Motor neuron (in vitro differentiated cells): ENCODE measurements at places on chromosomes 16 and 17. TPM values are rescaled to one million over a fixed set of nuclear protein-coding genes. Genes with fewer than 3 reads are reported as not detected.

DNA sequence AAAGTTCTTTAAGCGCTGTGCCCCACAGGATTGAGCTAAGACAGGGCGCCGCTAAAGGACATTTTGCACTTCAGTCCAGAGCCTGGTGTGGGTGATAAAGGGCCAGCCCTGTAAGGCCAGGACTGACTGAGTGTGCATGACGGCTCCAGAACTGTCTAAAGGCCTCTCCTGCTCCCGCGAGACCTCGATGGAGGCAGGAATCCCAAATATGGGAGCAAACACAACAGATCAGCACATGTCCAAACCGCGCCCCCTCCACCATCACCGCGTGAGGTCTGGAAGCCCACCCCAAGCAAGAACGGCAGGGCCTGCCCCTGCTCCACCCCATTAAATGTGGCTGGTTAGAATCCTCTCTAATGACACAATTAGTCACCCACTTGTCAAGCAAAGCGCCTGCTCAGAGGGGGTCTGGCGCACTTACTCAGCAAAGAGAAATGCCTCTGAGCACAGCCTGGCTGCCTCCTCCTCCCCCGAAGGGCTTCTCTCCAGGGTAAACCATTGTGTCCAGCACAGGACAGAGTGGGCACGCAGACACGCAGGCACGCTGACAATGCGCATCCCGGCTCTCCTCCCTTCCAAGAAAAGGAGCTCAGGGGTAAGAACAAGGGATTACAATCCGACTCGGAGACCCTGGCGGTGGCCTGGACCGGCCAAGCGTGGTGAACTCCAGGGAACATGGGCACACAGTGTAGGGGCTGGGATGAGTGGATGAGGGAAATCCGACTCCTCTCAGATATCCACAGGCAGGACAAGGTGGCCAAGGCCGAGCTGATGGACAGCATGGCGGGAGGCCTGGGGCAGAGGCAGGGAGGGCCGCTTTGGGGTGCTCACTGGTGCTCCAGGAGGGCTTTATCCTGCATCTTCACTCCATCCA is 1.5 kb downstream of the MXRA7 start:
- peak; percentile 68 for ATAC-seq

GRCh38 chr17:58229881-58230280 is 8.5 kb upstream of the LPO start:
- ATAC-seq = no peak

- ATAC-seq = peak; percentile 62
These were observed 47.1 kb downstream of the VMP1 start for GRCh38 chr17:59754552-59754951.

DNA sequence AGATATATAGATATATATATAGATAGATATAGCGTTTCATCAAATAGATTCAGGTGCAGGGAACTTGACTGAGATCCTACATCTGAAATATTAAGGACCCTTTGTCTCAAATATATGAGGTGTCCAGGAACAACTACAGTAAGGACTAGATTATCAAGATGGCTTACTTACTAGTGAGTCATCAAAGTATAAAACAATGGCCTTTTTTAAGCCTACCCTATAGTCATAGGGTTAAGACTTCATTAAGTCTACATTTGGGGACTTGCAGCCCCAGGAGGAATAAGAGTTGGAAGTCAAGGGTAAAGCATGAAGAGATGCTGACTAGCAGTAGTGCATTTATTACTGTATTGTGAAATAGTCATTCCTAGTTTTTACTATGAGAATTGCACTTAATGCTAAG is 1023.4 kb downstream of the CDH11 start:
- ATAC-seq = no peak

The CACNG5 gene
- 3.3 and 4.8 TPM in 2 replicates for total RNA-seq

The SAMD14 gene
- 19.1 and 19.4 TPM in 2 replicates for total RNA-seq
